ENCODE measurements at places on chromosomes 12 and 14. TPM values are rescaled to one million over a fixed set of nuclear protein-coding genes. Genes with fewer than 3 reads are reported as not detected.

Gene MMP14
- 162 TPM for total RNA-seq

Gene SERPINA12
- not detected for total RNA-seq

Gene LPAR5
- total RNA-seq = not detected

Gene SLC35E3
- 26.2 TPM for total RNA-seq

Gene ISM2
- total RNA-seq = not detected

Data from glutamatergic neuron (in vitro differentiated cells).